Spinal cord (tissue), 10 donors: ENCODE measurements at places on chromosomes 11 and 22. TPM values are rescaled to one million over a fixed set of nuclear protein-coding genes. Genes with fewer than 3 reads are reported as not detected.

Gene ZNF215
- total RNA-seq: 2.5 TPM

GRCh38 chr22:48448821-48449220, 1378.9 kb downstream of the BRD1 start:
- no peak for DNase-seq

GRCh38 chr22:27748349-27748748, 53.2 kb downstream of the MN1 start:
- no peak for DNase-seq

- no peak for DNase-seq
These were observed 387.9 kb upstream of the ANO3 start for GRCh38 chr11:25943777-25944661.

DNA sequence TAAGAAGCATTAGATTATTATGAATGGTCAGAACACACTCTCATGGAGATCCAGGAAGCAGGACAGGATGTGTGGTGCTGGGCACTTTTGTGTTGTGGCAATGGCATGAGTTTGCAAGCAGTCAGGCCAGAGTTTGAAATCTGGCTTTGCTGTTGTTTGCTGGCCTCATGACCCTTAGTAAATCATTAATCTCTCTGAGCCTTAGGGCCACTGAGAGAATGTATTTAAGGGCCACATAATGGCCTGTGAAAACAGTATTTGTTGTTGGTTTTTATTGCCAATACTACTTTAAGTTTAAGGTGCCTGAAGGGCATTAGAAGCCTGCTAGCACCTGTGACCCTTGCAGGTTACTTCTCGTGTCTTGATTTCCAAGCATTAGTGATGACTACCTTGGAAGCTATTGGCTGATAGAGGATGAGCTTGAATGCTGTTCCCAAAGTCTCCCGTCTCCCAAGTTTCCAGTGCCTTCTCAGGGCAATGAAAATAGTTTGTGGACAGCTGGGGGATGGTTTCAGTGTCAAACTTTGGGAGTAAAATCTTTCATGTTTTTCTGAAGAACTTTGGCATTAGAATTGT, 24.6 kb downstream of the STIM1 start:
- no peak for DNase-seq

GRCh38 chr11:20020198-20020597, 140.1 kb downstream of the DBX1 start:
- DNase-seq: no peak

DNA sequence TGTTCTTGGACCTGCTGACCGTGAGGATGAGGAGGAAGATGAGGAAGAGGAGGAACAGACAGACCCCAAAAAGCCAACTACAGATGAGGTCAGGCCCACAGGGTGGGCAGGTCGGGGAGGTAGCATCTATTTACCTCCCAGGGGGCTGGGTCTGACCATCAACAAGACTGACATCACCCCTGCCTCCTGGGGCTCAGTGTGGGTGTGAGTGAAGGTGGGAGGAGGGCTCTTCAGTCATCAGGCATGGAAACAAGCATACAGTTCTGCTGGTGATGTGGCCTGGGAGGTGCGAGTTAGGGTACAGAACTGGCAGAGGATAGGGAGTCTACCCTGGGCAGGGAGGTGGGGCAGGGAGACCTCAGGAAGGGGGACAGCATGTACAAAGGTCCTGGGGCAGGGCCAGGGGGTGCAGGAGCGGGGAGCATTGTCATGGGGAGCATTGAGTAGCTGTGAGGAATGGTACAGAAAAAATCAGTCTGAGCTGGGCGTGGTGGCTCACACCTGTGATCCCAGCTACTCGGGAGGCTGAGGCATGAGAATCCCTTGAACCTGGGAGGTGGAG, 8.9 kb downstream of the PLCB3 start:
- DNase-seq: no peak

DNA sequence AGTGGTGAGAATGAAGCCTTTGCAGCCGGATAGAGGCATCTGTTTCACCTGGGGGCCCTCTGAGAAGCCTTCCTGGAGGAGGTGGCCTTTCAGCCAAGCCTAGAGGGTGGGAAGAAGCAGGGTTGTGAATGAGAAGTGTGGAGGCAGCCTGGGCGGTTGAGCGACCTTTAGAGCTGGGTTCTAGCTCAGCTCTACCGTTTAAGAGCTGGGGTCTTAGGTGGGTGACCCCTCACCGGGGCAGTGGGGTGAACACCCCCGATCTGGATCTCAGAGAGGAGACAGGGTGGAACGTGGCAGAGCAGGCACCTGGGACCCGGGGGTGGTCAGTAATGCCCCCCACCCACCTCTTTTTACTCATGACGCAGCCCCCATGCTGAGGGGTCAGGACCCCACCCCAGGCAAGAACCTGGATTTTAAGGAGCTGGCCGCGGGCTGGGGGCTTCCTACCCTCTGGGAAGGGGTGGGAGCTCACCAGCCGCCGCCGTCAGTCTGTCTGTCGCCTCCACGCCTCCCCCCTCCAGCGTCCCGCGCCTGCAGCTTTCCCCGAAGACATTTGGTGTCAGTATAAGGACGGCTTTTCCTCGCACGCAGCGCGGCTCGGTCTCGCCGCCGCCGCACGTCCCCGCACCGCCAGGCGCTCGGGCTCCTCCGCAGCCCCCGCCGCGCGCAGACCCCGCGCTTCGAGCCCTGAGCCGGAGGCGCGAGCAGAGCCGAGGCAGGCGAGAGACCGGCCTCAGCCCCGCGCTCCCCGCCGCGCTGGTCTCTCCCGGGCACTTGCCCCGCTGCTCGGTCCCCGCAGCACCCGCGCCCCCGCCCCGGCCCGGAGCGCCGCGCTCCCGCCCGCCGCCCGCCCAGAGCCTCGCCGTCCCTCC, 13.3 kb upstream of the CACNA1I start:
- DNase-seq: peak; percentile 57

GRCh38 chr11:127059750-127060149, 59.2 kb upstream of the KIRREL3 start:
- no peak for DNase-seq

Gene OR2AG2
- total RNA-seq: 0.28 TPM

GRCh38 chr11:119791701-119792151, 62.7 kb upstream of the NECTIN1 start:
- peak; percentile 64 for DNase-seq

DNA sequence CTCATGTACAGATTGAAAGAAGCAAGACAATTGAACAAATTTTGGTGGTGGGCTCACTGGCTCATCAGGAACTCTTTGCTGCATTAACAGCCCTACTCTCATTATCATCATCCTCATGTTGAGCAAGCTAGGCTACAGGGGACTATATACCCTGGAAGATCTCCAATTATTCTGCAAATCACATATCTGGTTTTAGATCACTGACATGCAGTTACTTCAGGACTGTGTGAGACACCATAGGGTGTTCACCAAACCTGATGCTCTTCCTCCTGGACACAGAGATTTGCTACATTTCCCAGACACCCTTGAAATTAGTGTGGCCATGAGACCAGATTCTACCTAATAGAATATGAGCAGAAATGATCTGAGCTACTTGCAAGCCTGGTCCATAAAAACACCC, 23.0 kb upstream of the ME3 start:
- DNase-seq: no peak

DNA sequence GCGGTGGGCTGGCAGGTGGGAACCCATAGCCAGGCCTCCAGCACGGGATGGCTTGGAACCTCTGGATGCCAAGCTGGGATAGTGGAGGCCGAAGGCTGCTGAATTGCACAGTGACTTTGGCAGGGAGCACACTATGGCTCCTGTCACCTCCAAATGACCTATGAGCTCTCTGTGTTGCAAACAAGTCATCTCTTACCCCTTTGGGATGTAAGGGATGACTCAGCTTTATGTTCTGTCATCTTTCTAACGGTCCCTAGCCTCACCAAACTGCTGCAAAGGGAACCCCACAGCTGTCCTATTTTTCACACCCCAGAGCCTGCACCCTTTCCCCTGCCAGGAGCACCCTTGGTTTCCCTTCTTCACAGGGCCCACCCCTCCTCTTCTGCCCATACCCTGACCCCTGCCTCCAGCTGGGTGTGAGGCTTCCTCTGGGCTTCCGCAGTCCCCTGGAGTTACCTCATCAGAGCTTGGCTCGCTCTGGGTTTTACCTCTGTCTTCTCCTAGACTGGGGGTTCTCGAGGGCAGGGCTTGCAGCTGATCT, 2.7 kb upstream of the SCUBE1 start:
- DNase-seq: no peak

- no peak for DNase-seq
These were observed 103.1 kb downstream of the PDE2A start for GRCh38 chr11:72570893-72571661.

Gene MUC5B
- total RNA-seq: not detected

Gene LINC01488
- not detected for total RNA-seq

DNA sequence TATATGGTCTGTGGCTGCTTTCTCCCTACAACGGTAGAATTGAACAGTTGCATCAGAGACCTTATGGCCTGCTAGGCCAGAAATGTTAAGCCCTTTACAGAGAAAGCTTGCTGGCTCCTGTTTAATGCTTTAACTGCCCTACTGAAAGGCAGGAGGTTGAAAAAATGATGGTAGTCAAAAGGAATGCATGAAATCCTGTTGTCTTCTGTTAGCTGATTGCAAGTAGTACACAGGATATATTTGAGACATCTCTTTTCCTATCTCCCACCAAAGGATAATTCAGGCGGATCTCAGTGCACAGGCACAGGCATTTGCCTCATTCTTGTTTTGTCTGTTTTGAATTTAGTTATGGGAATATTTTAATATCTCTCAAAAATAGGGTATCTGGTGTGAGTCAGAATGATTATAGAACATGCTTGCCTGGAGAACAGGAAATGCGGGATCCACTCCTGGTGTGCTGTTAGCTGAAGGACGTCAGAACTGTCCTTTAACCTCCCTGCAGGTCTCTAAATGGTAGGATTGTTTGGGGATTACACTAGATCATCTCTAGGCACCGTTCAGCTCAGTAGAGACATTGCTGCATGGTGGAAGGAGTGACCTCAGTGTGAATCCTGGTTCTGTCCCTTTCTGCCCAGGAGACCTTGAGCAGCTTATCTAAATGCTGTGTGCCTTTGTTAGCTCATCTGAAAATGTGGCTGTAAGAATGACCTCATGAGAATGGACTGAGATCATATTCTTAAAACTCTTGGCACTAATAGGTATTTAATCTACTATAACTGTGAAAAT, 49.5 kb downstream of the PACS1 start:
- DNase-seq: no peak

DNA sequence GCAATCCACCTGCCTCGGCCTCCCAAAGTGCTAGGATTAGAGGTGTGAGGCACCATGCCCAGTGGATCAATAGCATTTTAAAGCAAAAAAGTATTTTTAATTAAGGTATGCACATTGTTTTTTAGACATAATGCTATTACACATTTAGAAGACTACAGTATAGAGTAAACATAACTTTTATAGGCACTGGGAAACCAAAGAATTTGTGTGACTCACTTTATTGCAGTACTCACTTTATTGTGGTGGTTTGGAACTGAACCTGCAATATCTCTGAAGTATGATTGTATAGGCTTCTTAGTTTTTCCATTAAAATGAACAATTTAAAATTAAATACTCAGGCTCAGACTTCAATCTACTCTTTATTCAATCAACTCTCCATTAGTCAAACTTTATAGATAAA, 17.5 kb upstream of the CD3E start:
- DNase-seq: no peak

Gene MAPK12
- total RNA-seq: 13.2 TPM

DNA sequence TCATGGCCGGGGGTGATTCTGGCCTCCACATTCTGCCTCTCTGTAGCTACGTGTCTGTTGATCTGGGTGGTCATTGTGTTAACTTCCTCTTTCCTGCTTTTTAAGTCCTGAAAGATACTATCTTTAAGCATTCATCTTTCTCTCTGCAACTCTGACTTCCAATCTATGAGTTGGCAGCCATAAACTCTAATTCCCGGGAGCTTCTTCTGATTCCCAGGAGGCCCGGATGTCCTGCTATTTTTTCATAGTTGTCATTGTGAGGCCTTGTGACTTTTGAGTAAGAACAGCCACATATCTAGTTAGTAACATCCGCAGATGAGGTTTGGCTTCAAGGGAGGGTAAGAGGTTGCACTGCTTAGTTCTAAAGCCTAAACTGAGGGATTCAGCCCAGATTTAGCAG, 107.8 kb downstream of the SYN3 start:
- DNase-seq: no peak

Gene APOA4
- not detected for total RNA-seq

DNA sequence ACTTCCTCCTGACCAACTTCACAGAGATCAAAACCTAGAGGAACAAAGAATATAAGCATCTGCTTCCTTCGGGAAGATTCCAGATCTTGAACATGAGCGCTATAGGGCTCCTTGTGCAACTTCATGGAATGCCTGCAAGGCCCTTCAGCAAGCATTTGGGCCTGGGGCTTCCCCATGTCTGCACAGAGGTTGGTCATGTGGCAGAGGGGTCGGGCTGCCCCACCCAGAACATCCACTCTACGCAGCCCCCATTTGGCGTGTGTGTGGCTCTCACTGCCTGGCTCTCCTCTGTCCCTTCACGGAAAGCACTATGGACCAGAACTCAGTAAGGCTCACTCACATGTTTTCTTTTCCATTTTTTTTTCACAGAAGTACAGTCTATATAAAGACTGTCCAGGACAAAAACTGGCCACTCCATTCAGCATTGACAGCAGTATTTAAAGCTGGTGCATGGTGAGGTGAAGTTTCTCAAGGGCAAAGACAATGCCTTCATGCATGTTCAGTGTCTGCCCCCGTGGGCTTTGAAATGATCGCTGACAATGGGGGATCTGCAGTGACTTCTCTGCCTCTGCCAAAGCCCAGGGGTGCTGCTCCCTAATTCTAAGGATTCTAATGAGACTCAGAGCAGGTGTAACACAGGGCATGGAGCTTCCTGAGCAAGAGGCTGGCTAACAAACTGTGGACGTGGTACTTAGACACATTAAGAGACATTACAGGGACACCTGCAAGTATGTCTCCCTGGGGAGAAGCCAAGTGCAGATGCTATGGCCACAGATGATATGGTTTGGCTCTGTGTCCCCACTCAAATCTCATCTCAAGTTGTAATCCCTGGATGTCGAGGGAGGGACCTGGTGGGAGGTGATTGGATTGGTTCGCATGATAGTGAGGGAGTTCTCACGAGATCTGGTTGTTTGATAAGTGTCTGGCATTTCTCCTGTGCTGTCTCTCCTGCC, 66.5 kb upstream of the PITPNB start:
- DNase-seq: no peak

DNA sequence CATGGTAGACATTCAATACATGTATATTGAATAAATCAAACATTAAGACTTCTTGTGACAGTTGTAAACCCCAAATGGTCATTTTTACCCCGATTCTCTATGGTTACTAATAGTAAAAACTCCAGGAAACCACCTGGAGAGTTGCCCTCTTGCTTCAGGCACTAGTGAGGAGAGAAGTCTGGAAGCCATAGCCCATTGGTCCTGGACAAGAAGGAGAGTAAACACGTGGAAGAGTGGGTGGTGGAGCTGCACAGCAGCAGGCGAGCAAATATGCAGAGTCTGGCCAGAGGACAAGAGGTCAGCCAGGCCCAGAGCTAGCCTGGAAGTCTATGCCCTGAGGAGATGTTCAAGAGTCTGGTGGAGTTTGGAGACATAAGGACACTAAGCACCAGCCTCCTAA, 17.7 kb downstream of the DCHS1 start:
- DNase-seq: no peak

- no peak for DNase-seq
These were observed 9.7 kb downstream of the MTNR1B start for GRCh38 chr11:92979176-92979575.
